Kidney (tissue), 22 donors: ENCODE measurements at places on chromosomes 1 and 21.

DNA sequence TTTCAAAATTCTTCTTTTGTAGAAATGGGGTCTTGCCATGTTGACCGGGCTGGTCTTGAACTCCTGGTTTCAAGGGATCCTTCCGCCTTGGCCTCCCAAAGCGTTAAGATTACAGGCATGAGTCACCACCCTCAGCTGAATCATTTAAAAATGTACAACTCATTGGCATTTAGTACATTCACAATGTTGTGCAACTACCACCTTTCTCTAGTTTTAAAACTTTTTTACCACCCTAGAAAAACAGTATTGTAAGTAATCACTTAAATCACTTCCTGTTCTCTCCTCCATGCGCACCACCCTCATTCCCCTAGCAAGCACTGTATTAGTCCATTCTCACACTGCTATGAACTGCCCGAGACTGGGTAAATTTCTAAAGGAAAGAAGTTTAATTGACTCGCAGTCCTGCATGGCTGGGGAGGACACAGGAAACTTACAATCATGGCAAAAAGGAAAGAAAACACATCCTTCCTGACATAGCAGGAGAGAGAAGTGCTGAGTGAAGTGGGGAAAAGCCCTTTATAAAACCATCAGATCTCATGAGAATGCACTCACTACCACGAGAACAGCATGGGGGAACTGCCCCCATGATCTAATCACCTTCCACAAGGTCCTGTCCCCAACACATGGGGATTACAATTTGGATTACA lies 14.4 kb upstream of the THEM5 start:
- DNase-seq = no peak

GRCh38 chr1:107750364-107750959 lies 214.5 kb downstream of the VAV3 start:
- DNase-seq = peak; percentile 52

GRCh38 chr1:22457836-22458235 lies 6.2 kb downstream of the ZBTB40 start:
- DNase-seq = no peak

DNA sequence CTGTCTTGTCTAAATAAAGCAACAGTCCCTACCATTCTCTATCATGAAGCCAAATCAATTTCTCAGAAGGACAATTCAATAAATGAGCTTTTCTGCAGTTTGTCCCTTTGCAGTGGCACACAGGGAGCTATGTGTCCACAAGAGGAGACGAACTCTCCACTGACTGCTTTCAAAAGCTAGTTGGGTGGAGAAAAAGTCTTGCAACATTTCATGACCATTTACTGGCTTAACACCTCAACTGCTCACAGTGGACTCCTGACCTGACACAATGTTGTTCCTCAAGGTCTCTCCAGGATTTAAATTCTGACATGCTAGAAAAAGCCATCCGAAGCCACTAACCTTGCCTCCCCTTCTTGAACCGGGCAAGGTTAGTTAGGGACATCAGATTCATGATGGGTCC lies 111.7 kb downstream of the TIAM1 start:
- no peak for DNase-seq

DNA sequence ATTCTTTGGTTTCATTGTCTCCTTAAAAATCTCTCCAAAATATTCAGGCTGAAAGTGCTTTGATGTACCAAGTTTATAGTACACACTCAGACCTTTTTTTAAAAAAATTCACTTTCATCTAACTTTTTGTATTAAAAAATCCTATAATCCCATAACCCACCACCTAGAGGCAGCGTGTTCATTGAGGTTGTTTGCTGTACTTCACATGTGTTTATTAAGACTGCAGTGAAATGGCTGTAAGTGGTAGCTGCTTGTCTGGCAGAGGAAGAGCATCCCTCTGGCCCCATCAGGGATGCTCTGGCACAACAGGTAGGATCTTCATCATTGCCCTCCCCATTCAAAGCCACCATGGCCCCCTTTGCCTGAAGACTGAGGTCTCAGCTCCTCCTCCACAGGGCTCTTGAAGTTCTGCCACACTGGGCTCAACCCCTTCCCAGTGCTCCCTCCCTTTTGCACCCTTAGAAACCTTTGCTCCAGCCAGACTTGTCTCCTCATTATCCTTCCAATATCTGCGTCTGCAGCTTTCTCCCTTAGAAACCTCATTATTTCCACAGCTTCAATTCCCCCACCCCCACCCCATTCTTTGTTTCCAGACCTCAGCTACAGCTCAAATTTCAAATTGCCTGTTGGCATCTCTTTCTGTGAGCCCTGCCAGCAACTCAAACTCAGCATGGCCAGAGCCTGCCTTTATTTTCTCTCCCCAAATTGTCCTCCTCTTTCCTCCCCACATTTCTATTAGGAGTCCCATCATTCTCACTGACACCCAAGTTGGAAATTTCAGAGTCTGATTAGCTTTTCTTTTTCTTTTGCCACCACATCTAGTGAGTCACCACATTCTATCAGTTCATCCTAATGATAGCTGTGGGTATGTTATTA lies 369.6 kb upstream of the USP24 start:
- peak; percentile 70 for DNase-seq

GRCh38 chr1:203669739-203670138 lies 43.1 kb downstream of the ATP2B4 start:
- DNase-seq = no peak

DNA sequence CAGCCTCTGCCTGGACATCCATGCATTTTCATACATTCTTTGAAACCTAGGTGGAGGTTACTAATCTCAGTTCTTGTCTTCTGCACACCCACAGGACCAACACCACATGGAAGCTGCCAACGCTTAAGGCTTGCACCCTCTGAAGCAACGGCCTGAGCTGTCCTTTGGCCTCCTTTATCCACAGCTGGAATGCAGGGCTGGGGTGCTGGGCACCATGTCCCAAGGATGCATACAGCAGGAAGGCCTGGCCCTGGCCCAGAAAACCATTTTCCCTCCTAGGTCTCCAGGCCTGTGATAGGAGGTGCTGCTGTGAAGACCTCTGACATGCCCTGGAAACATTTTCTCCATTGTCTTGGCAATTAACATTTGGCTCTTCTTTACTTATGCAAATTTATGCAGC lies 1168.6 kb downstream of the KCNT2 start:
- DNase-seq = peak; percentile 32

DNA sequence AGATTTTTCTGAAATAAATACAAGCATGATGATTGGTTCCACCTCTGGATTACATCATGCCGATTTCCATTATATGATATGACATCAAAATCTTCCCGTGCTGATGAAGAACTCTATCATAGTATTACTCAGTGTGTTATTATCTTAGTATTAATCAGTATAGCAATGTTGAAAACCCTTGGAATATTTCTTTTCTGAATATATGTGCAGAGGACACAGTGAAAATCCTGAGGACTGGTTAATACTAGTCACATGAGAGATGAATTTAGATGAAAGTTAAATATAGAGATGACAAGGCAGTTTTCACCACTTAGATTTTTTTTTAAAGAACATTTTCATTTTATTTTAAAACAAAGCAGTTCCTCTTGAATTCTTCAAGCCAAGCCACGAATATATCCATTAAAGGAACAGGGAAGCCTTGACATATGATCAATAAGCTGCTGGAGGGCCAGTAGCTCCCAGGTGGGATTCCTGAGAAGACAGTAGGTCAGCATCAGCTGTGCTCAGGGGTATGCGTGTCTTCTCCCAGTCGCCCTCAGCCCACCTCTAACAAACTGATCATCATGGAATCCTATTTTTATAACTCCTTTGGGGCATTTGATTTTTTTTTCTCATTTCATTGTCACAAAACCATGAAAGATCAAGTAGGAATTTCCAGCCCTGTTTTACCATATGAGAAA lies 56.2 kb upstream of the UBE2U start:
- no peak for DNase-seq

GRCh38 chr21:44065428-44065827 lies 41.8 kb upstream of the PWP2 start:
- no peak for DNase-seq

- no peak for DNase-seq
Observed at GRCh38 chr1:13666317-13666716, 33.7 kb upstream of the PRDM2 start.

GRCh38 chr1:68180441-68181164 lies 51.7 kb downstream of the WLS start:
- no peak for DNase-seq

GRCh38 chr21:46603228-46603627 lies 1.7 kb downstream of the S100B start:
- DNase-seq = no peak

DNA sequence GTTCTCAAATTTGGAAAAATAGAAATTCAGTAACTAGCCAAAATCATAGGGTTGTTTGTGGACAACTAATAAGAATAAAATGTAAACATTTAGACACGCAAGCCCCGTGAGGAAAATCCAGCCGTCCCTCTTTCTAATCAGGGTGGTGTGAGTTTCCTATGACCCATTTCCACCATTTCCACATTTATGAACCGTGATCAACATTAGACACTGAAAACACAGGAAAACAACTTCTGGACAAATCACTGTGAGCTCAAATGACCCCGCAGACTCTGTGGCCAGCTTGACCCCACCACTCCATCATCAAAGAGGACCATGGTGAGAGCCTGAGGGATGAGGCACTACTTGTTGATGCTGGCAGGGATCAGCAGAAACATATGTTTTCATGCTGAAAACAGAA lies 101.0 kb downstream of the SIM2 start:
- no peak for DNase-seq

DNA sequence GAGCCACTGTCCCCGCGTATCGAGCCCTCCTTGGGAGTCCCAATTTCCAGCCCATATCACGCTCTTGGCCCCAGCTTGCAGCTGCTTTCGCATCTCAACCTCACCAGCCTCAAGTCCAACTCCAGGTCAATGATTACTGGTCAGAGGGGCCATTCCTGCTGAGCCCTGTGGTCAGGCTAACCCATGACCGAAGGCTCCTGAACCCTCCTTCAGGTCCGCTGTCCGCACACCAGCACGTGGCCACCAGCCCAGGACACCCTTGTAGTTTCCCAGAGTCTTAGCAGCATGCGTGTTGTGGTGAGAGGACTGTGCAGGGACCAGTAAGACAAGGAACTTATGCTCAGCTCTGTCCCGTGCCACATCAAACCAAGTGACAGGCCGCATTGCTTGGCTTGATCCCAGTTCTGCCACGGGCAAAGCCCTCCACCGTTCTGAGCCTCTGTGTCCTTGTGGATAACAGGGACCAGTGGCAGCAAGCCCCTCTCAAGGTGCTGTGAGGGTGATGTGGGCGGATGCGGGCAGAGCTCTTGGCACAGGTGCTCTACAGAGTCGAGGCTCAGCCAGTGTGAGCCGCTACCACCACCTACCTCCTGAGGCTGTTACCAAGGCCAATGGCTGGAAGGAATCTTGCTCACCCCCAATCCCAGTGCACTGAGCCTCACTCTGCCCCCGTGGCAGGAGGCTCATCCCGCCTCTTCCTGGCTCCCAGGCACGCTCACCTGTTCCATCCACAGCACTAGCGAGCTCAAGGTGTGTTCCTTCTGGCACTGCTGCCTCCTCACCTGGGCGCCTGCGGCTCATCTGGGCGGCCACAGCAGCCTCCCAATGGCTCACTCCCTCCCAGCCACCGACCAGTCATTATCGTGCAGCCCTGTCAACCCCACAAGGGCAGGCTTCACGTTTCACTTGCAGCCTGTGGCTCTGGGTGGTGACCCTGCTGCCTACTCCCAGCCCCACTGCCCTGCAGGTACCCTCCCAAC lies 20.4 kb downstream of the KRTAP10-1 start:
- DNase-seq = no peak

DNA sequence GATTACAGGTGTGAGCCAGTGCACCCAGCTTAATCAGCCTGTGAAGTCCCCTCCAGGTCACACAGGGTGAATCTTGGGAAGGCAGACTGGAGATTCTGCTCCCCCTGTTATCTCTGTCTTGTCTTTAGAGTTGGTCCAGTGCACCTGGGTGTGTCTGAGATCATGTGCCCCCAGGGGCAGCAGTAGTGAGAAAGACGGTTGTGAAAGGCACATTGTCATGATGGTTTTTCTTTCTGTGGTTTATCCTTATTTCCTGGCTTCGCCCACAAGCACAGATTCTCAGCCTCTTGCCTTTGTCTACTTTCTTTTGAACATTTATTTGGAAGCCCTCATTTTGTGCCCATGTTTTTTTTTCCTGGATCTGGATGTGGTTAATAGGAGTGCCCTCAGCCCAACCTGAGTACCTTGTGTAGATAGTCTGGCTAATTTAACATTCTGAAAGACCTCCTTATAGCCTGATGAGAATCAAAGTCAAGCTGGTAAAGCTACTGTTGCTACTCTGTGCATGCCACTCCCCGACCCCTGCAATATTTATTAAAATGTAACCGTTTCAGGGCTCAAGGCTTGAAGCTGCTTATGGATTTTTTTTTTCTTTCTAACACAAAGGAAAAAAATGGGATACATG lies 23.7 kb downstream of the UCK2 start:
- no peak for DNase-seq

- DNase-seq = no peak
Observed at GRCh38 chr1:34816332-34816731, 23.5 kb downstream of the GJA4 start.

GRCh38 chr1:167503626-167504466 lies 14.5 kb downstream of the CD247 start:
- DNase-seq = peak; percentile 45

GRCh38 chr1:92536980-92537884 lies 50.5 kb upstream of the GFI1 start:
- DNase-seq = no peak

- no peak for DNase-seq
Observed at GRCh38 chr1:66413838-66414175, 120.1 kb upstream of the SGIP1 start.

DNA sequence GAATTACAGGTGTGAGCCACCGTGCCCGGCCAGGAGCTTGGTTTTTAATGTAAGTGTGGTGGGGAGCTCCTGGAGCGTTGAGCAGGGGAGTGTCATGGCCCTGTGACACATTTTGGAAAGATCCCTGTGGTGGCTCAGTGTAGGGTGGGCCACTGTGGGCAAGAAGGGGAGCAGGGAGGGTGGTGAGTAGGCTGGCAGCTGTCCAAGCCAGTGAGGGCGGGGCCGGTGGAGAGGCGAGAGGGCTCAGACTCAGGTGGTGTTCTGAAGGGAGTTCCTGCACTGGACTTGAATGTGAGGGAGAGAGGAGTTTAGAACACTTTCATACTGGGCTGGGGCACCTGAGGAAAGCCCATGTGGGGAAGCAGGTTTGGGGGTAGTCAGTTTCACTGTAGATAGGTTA lies 3.1 kb upstream of the EVA1B start:
- no peak for DNase-seq

DNA sequence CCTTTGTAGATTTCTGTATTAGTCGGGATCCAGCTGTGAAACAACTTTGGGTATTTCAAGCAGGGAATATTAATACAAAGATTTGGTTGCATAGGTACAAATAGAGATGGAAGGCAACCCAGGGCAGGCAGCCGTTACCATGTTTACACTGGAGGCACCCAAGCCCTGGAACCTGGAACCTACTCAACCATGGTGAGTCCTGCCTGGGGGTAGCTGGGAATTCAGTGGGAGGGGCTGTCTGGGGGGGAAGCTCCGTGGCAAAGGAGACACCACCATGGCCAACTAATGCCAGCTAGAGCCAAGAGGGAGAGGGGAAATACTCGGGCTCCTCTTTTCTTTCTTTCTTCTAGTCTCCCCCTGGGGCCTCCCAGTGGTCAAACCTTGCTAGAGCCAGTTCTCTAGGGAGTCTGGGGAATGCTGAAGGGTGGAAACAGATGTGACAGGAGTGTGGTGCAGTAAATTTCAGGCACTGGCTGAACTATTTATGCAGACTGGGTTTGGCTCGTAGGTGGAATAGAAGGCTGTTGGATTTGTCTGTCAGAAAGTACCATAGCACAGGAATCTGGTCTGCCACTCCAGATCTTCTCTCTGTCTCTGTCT lies 91.9 kb upstream of the CACNA1E start:
- DNase-seq = no peak

GRCh38 chr1:93750955-93751354 lies 69.3 kb upstream of the BCAR3 start:
- DNase-seq = no peak
